Substantia nigra (tissue), 51 donors: ENCODE measurements at places on chromosomes 5 and 9.

DNA sequence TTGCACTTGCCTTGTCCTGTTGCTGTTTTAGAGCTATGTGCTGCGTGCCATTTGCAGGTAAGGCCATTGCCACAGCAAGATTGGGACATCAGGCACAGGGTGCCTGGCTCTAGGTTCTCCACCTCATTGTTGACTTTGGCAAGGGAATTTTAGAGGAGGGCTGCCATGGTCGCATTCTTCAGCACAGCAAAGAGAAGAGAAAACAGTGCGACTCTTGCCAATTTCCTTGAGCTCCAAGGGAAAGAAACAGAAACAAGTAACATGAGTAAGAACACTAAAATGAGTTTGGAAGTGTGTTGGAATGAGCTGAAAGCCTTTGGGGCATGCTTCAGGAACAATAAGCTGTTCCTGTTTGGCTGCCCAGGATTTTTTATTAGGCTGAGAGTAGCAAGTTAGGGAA is 188.1 kb upstream of the IL12B start:
- DNase-seq = no peak

GRCh38 chr9:130728721-130729120 is 35.1 kb downstream of the EXOSC2 start:
- no peak for DNase-seq

DNA sequence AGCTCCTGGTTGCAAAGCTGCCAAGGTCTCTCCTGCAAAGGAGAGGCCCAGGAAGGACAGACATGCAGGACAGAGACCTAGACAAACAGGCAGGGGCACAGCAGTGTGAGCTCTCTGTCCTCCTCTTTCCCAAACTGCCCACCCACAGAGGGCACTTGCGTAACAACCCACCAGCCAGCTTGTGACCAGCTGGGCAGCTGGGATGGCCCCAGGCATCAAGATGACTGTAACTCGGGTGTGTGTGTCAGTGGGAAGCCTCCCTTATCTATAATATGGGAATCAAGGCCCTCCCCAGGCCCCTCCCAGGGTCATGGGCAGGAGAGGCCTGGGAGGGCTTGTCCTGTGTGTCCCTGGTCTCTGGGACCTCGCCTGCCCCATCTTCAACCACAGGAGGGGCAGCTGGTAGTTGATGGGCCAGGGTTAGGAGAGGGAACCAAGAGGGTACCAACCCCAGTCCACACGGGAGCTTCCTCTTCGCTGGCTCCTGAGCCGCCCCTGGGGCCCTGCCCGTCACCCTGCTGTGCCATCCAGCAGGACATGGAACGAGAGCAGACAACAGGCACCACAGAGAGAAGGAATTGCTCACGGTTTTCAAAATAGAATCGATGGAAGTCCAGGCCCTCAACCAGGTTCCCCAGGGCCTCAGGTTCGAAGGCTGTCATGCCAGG is 37.9 kb downstream of the SLC6A7 start:
- DNase-seq = no peak

- DNase-seq = peak; percentile 27
Measured at GRCh38 chr5:95895771-95896170, 65.9 kb downstream of the ELL2 start.

GRCh38 chr5:7317751-7318150 is 78.2 kb upstream of the ADCY2 start:
- DNase-seq = no peak

GRCh38 chr5:39194466-39195136 is 24.8 kb downstream of the FYB1 start:
- no peak for DNase-seq

DNA sequence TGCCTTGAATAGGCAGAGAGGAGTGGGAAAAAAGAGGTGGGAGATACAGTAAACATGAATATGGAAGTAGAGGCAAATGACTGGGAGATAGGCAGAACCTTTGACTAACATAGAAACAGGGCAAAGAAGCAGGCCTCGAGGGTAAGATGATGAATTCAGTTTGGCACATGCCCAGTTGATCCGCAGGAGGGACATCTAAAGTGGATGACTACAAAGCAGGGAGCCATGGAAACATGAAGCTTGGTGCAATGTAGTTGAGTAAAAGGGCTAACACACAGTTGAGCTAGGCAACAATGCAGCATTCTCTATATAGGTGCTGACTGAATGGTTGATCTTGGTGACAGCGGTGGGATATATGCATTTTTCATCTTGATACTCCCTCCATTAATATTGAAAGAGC is 253.8 kb downstream of the DMRT2 start:
- DNase-seq = no peak

- no peak for DNase-seq
Measured at GRCh38 chr5:111313017-111313724, 89.0 kb downstream of the CAMK4 start.
